T-helper 9 cell (primary cell): ENCODE measurements at places on chromosomes 12 and 14.

GRCh38 chr12:54521293-54522060, 23.9 kb downstream of the NCKAP1L start:
- DNase-seq, result no peak

DNA sequence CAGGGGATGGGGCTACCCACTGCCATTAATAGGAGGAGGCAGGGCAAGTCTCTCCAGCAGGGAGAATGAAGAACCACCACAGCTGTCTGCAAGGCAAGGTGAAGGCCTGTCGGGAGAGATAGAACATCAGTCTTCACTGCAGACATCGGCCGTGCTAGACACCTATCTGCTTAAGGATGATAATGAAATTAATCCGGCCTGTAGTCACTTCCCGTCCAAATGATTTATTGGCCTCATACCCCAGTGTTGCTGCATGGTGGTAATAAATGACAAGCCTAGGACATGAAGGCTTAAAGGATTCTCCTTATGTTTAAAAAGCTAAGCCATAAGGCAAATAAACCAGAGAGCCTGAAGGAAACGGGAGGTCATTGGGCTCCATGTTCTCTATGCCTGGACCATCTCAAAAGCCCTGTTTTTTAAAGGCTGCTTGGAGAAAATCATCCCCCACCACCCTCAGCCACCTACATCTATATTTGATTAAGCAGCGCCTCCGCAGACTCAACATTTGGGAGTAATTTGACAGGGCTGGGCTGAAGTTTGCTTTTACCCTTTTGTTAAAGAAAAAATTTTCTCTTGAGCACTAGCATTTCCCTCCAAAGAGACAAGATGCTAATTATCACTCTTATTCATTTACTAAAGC, 137.7 kb downstream of the PLXNC1 start:
- DNase-seq, result no peak

- no peak for DNase-seq
Measured at GRCh38 chr14:68942296-68943035, 36.6 kb downstream of the ACTN1 start.

- DNase-seq, result no peak
Measured at GRCh38 chr12:127620735-127621355, 646.1 kb upstream of the TMEM132C start.

DNA sequence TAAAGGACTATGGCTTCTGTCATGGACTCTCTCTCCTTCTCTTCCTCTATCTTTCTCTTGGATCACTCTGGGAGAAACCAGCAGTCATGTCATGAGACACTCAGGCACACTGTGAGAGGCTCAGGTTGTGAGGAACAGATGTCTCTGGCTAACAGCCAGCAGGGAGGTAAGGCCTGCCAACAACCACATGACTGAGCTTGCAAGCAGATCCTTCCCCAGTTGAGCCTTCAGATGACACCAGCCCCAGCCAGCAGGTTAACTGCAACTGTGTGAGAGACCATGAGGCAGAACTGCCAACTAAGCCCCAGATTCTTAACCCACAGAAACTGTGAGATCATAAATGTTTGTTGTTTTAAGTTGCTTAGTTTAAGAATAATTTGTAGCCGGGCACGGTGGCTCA, 90.6 kb downstream of the VCPKMT start:
- no peak for DNase-seq

- DNase-seq, result no peak
Measured at GRCh38 chr14:92585981-92586937, 72.7 kb downstream of the RIN3 start.

GRCh38 chr14:24246765-24247212, 4.4 kb upstream of the TINF2 start:
- DNase-seq, result no peak

DNA sequence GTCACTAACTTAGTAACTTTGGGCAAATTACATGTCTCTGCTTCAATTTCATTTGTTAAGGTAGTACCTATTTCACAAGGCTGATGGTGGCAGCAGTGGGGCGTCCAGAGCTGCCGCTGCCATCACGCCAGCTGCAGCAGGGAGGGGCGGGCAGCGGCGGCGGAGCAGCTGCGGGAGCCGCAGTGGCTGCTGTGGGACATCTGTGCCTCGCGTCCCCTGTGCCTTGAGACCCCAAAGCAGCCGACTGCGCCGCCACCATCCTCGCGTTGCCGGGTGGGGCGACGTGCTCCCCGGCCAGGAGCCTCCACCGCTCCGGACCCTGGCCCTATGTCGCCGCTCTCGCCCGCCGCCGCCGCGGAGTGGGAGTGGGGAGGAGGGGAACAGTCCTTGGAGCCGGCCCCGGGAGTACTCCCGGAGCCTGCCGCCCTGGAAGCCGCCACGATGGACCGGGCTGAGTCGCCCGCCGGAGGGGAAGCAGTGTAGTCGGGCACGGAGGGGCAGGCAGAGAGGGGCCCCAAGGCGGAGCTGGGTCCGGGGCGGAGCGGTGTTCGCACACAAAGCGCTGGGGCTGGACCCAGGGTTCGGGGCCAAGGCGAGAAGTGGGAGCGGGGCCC, 51.4 kb downstream of the A2M start:
- no peak for DNase-seq

- no peak for DNase-seq
Measured at GRCh38 chr12:68958322-68958721, 25.4 kb upstream of the CPM start.

DNA sequence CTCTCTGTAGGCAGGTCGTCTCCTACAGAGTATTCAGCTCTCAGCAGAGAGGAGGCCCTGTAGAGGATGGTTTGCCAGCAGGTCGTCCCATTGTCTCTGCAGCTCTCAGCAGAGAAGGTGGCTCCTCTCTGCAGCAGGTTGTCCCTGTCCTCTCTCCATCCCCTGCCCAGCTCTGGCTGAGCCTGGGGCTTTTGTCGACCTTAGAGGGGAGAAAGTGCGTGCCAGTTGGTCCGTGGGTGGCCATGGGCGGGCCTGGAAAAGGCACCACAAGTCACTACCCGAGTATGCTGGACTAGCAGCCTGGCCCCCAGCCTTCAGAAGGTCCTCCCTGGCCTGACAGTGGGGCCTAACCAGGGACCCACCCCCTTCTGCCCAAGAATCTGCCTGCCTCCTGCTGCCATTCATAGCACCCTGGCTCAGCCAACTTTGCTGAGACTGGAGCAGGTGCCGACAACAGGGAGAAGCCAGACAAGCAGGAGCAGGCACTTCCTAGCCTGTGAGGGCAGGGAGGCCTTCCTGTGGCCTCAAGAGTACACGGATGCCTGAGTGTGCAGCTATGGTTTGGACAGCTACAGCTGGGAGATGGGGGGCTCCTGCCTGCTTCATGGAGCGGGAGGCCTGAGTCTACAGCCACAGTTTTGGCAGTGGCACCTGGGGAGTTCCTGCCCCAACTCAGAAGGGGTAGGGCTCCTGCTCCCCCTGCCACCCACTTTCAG, 59.7 kb upstream of the KCNH3 start:
- no peak for DNase-seq

DNA sequence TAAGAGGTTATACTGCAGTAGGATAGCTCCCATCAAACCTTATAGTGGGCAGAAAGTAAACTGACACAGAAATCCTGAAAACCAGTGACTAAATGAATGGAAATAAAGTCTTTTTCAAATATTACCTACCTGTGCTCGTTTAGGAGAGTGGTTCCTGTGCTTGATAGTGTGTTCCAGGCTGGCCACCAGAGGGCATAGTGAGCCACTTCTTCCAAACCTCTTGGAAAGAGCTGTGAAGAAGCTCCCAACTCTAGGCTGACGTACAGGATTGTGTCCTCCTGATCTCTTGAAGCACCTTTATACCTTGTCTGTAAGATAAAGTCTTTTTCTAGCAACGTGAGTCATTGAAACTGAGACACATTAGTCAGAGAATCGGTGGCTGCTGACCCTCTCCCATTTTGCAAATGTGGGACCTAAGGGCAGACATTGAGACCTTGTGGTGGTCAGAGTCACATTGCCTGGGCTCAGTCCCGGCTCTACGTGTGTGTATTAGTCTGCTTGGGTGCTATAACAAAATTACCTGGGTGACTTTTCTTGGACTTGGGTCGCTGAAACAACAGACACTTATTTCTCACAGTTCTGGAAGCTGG, 17.6 kb downstream of the TDP1 start:
- DNase-seq, result peak; percentile 24

GRCh38 chr12:16258963-16259362, 18.5 kb downstream of the SLC15A5 start:
- DNase-seq, result no peak

- no peak for DNase-seq
Measured at GRCh38 chr14:29454026-29454693, 473.5 kb downstream of the PRKD1 start.

- no peak for DNase-seq
Measured at GRCh38 chr12:82857276-82857675, 170.6 kb downstream of the TMTC2 start.

GRCh38 chr14:64410084-64410774, 22.1 kb downstream of the MTHFD1 start:
- no peak for DNase-seq

DNA sequence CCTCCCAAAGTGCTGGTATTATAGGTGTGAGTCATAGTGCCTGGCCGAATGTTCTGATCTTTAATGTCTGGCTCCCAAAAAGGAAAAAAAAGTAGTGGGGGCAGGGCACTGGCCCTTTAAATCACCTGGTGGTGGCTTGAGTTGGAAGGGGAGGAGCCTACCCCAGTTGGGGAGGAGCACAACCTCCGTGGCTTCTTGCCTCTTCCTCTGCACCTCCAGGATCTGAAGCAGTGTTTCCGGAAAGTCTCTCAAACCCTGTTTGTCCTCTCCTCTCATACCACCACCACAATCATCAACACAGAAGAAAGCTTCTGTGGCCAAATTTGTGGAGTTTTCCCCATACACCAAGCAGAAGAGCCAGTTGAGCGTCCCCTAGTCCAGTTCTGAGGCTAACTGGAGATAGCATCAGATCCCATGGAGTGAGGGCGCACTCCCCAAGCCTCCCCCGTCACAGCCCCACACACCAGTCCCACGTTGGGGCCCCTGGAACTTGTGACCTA, 24.3 kb upstream of the RCOR1 start:
- no peak for DNase-seq

- no peak for DNase-seq
Measured at GRCh38 chr14:34018564-34019244, 67.8 kb upstream of the EGLN3 start.

DNA sequence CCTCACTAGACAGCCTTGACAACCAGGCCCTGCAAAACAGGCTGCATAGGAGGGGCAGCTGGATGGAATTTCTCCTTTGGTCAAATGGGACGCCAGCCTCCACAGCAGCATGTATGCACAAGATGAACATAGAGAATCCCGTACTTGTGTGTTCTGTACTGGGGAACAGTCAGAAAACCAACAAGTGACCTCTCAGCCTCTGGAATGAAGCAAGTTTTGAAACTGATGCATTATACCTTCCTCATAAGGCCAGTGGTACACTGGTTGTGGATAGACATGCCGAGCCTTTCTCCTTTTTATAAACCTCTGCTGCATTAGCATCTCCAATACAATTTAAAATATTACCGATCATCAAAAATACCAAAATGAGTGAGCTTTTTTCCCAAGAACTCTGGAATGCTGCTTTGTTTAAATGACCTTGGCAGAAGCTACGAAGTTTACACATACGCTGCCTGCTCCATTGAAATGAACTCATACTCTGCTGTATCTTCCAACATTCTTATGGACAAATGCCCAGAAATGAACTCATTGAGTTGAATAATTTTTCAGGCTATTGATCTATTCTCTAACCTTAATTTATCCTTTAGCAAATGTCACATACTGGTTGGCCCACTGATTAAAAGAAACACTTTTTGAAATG, 47.6 kb upstream of the FERMT2 start:
- no peak for DNase-seq

DNA sequence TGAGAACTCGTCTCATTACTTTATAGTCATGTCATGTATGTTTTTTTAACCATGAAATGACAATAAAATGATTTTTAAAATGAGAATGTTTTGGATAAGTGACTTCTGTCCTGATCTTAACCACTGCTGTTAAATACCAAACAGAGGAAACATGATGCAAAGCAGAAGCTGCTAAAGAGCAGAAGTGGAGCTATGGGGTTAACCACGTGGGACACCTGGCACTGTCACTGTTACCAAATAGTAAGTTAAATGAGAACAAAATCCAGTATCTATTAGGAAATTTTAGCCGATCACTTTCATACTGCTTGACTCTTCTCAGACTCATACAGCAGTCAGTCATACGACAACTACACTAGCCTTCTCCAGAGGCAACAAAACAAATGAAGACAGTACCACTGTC, 82.4 kb downstream of the SCAF11 start:
- DNase-seq, result no peak

DNA sequence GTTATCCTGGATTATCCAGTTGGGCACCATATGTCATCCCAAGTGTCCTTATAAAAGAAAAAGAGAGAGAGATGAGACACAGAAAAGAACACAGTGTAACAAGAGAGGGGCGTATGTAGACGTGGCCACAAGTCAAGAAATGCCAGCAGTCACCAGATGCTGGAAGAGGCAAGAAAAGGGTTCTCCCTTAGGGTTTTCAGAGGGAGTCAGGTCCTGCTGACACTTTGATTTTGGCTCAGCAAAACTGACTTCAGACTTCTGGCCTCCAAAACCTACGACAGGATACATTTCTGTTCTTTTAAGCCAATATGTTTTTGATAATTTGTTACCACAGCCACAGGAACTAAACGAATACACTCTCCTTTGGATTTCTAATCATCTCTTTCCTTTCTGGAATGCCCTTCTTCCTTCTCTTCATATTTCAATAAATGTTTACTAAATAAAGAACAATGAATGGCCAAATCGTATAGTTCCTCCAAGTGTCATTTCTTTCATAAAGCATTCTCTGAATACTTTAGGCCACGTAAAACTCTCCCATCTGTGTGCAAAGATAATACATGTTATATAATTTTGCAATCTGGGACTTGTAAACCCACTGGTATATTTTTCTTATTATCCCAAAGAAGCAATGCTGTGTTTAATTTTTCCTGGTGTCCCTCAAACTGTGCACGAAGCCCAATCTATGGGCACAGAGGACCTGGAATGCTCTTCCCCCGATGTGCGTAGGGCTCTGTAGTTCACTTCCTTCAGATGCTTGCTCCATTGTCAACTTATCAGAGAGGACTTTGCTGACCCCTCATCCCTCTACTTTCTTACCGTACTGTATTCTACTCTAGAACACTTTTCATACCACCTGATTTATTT, 303.6 kb downstream of the CEP128 start:
- DNase-seq, result no peak

DNA sequence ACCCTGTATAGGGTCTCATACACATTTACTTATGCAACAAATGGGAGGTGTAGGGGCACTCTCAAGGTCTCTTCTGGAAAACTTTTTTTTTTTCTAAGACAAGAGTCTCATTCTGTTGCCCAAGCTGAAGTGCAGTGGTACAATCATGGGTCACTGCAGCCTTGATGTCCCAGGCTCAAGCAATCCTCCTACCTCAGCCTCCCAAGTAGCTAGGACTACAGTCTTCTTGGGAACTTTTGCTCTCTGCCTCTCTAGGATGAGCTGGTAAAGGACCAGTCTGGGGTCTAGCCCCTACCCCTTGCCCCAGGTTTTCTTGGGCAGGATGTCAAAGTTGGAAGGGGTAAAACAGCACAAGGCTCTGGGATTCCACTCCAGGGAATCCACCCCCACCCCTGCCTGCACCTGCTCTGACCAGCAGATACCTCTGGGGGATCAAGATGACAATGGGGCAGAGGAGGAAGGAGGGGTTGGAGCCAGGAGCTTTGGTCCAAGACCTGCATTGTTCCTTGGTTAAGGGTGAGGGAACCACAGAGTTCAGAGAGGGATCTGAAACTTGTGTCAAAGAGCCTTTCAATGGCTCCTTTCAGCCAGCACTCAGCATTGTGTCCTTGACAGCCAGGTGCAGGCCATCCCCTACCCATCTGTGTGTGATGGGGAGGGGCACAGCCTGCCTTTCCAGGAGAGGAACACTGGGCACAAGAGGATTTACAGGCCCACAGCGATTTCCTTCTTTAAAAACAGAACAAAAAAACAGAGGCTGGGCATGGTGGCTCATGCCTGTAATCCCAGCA, 12.2 kb downstream of the CTDSP2 start:
- DNase-seq, result no peak
